ENCODE measurements at places on chromosomes 1 and 21.
A peak's percentile ranks its signal among the peaks of the same experiment; 100 is the strongest.

- no peak for DNase-seq
Measured at GRCh38 chr1:79695138-79695537, 688.6 kb upstream of the ADGRL4 start.

GRCh38 chr1:164614316-164614715, 55.3 kb downstream of the PBX1 start:
- no peak for DNase-seq

DNA sequence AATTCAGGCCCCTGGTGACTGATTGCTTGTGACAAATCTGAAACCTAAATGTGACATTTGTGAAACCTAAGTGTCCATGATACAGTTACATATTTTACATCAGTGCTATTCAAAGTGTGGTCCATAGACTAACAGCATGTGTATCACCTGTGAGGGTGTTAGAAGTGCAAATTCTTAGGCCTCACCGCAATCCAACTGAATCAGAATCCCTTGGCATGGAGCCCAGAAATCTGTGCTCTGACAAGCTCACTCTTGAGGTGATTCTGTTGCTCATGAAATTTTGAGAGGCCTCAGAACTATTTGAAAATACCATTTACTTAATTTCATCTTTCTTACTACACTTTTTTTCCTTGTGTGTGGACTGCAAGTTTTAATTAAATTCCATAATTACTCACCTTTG, 587.9 kb downstream of the ADGRL2 start:
- DNase-seq = peak; percentile 9

DNA sequence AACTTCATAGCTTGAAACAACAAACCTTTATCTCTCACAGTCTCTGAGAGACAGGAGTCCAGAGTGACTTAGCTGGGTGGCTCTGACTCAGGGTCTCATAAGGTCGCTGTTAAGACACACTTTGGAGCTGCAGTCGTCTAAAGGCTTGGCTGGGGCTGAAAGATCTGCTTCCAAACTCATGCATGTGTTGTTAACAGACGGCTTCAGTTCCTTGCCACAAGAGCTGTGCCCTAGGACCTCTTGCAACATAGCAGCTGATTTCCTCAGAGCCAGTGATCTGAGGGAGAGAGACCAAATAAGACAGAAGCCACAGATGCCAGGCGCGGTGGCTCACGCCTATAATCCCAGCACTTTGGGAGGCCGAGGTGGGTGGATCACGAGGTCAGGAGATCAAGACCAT, 176.8 kb downstream of the DISC1 start:
- no peak for DNase-seq

DNA sequence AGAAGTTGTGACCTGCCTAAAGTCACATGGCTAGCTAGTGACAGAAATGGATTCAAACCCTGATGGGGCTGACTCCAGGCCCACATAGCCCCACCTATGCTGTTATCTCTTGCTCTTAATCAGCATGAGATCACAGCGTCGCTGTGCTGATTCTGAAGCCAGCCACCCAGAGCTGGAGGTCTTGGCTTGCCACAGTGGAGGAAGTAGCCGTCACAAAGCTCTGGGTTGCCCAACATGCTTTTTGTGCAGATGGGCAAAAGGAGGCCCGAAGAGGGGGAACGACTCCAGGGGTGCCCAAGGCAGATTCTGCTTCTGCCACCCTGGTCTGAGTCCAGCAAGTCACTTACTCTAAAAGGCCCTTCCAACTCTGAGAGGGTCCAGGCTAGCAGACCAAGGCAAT, 14.7 kb upstream of the MFSD2A start:
- DNase-seq = no peak

GRCh38 chr1:231063331-231063730, 23.3 kb upstream of the FAM89A start:
- no peak for DNase-seq

DNA sequence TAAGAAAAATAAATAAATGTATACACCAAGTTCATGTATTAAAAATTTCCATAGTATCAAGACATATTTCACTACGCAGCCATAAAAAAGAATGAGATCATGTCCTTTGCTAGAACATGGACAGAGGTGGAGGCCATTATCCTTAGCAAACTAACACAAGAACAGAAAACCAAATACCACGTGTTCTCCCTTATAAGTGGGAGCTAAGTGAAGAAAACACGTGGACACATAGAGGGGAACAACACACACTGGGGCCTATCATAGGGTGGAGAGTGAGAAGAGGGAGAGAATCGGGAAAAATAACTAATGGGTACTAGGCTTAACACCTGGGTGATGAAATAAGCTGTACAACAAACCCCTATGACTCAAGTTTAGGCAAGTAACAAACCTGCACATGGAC, 552.4 kb upstream of the PBX1 start:
- DNase-seq = no peak

DNA sequence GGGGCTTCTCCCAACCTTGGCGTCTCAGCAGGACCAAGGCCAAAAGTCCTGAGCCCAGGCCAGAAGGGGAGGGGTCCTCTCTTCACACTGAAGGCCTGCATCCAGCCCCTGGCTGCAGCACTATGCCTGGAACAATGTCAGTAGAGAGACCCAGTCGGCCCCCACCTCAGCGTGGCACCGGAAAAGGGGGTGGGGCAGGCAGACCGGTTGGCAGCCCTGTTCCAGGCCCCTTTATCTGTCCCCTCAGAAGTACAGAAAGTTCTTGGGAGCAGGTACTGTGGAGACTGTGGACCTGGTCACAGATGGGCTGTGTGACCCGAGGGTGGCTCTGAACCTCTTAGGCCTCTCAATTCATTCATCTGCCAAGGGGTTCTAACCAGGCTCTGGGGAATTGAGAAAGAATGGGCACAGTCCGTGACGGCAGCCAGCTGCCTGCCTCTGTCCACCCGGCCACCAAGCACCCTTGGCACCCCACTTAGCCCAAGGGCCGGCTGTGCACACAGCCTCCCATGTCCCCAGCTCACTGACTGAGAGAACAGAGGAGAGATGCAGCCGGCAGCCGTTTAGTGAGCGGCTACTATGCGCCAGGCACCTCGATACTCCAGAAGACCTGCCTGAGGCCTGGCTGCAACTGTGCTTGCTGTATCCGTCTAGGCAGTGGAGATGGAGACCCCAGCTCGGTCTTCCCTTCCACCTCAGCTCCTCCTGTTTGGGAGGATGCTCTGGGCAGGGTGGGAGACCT, 23.9 kb downstream of the RUNX3 start:
- DNase-seq = no peak

DNA sequence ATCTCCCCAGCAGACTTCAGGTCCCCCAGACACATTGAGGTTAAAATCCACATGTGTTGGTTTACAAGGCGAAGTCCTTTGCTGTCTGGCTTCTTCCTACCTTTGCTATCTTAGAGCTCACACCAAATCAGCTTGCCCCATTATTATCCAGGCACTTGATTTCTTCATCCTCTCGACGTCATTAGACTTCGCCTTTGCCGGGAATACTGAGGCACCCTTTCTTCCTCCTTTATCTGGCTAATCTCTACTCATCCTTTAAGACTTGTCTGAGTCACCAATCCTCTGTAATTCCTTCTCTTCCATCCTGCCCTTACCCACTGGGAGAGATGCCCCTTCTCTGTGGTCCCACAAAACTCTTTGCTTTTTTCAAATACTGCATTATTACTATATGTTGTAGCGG, 9.2 kb upstream of the XCL2 start:
- DNase-seq = no peak

DNA sequence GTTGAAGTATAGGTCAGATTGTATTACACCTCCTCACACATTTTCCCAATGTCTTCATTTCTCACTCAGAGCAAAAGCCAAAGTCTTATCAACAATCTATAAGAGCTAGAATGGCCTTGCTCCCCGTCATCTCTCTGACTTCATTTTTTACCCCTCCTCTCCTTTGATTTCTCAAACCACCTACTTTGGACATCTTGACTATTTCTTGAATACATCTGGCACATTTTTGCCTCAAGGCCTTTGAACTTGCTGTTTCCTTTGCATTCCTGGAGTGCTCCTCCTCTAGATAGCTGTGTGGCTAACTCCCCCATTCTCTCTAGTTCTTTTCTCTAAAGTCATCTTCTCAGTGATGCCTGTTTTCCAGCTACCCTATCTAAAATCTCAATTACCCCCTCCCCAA, 7.2 kb upstream of the XCL2 start:
- DNase-seq = no peak

- no peak for DNase-seq
Measured at GRCh38 chr1:19038096-19038495, 81.6 kb upstream of the IFFO2 start.

DNA sequence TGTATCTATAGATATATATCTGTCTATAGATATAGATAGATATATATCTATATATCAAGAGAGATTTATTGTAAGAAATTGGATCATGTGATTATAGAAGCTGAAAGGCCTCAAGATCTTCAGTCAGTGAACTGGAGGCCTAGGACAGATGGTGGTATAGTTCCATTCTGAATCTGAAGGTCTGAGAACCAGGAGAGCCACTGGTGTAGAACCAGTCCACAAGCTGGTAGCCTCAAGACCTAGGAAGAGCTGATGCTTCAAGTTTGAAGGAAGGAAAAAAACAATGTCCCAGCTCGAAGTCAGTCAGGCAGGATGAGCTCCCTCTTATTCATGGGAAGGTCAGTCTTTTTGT, 213.2 kb upstream of the JUN start:
- no peak for DNase-seq

DNA sequence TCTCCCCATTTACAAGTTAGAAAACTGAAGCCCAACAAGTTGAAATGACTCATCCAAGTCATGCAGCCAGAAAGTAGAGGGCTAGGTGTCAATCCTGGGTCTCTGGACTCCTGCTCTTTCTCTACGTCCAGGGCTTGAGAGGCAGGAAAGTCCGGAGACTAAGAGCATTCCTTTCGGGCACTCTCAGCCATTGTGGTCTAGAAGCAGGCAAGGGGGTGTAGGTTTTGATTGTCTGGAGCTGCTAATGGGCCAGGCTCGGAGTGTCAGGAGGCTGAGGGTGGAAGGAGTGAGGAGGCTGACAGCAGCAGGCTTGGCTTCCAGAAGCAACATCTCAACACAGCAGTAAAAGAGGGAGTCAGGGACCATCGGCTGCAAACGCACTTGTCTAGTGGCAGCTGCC, 107.6 kb upstream of the KLHDC7A start:
- no peak for DNase-seq

DNA sequence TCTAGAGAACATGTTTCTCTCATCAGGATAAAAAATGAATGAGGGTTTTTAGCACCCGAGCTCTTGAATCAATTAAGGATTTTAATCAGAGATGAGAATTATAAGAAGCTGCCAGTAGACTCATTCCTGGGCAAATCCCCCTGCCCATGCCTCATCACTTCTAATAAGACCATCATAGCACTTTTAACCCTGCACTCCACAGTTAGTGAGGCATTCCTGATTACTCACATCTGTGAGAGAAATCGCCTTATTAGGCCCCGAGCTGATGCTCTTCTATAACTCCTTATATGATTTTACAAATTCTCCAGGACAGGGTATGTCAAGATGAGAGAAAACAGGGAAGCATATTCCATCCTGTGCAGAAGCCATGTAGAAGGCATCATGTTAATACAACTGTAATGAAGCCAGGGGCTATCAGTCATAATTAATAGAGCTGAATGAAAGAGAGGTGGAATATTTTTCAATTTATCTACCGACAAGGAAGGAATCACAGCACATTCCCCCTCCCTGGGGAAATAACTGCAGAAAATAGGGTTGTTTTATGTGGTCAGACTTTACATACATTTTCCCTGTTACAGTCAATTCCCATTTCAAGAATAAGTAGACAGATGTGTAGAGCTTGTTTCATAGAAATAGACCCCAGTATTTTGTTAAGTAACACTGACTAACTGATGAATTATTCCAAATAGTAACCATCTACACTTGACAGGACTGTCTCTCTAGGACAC, 272.7 kb downstream of the HHIPL2 start:
- no peak for DNase-seq

DNA sequence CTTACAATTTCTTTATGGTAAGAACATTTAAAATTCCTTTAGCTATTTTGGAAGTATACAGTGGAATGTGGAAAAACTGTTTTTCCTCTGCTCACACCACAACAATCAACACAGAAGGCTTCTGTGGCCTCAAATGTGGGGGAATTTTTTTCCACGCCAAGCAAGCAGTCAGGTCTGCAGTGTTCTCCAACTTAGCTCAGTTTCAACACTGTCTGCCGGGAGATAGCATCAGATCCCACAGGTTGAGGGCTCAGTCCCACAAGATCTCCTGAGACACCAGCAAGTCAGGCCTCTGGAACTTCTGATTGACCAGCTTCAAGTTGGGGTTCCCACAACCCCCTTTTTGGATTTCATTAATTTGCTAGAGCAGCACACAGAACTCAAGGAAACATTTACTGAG, 50.3 kb downstream of the PTBP2 start:
- DNase-seq = no peak

GRCh38 chr1:116704278-116704677, 36.7 kb upstream of the IGSF3 start:
- no peak for DNase-seq

GRCh38 chr1:213623064-213623581, 364.6 kb upstream of the PROX1 start:
- DNase-seq = no peak

DNA sequence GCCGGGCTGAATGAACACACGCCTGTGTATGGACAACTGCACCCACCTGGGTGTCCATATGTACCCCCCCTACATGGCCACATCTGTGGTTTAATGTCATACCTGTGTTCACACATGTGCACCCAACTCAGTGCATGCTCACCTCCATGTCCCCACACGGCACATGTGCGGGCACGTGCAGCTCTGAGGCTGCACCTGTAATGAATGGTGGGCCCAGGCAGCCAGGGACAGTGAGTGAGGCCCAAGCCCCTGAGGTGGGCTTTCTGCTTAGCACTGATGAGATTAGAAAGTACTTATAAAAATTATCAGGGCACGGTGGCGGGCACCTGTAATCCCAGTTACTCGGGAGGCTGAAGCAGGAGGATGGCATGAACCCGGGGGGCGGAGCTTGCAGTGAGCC, 42.5 kb upstream of the CSF3R start:
- DNase-seq = no peak

DNA sequence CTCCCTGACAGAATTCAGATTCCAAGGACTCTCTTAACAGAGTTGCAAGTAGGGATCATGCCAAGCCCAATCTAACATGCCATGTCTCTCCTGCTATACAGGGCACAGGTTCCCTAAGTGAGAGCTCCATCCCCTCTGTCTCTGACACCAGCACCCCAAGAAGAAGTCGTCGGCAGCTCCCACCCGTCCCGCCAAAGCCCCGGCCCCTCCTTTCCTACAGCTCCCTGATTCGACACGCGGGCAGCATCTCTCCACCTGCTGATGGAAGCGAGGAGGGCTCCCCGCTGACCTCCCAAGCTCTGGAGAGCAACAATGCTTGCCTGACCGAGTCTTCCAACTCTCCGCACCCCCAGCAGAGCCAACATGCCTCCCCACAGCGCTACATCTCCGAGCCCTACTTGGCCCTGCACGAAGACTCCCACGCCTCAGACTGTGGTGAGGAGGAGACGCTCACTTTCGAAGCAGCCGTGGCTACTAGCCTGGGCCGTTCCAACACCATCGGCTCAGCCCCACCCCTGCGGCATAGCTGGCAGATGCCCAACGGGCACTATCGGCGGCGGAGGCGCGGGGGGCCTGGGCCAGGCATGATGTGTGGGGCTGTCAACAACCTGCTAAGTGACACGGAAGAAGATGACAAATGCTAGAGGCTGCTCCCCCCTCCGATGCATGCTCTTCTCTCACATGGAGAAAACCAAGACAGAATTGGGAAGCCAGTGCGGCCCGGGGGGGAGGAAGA, 263.2 kb downstream of the ZNF648 start:
- no peak for DNase-seq

- DNase-seq = no peak
Measured at GRCh38 chr1:28083876-28084275, 4.5 kb downstream of the EYA3 start.

Measured in NCI-H1417 (cell line).